Activated CD4-positive, alpha-beta T cell treated with anti-CD3 and anti-CD28 coated beads, Interleukin-2, amount 10 ng/mL, durations not matched to agents 24 days and 14 days (primary cell): ENCODE measurements at places on chromosomes 4 and X. TPM values are rescaled to one million over a fixed set of nuclear protein-coding genes. Genes with fewer than 3 reads are reported as not detected.

The XAGE3 gene
- not detected in 2 replicates for total RNA-seq

The CXXC4 gene
- total RNA-seq, result not detected in 2 replicates

The RBMX gene
- 324 and 334 TPM in 2 replicates for total RNA-seq

The CRMP1 gene
- not detected in 2 replicates for total RNA-seq

The VEGFD gene
- total RNA-seq, result not detected in 2 replicates

The PARM1 gene
- not detected in 2 replicates for total RNA-seq

The CLNK gene
- total RNA-seq, result 0.79 and 0.80 TPM in 2 replicates

The KIAA1210 gene
- total RNA-seq, result not detected in 2 replicates
